ENCODE measurements at places on chromosomes 12 and 14. TPM values are rescaled to one million over a fixed set of nuclear protein-coding genes. Genes with fewer than 3 reads are reported as not detected.
A peak's percentile ranks its signal among the peaks of the same experiment; 100 is the strongest.

The PRH2 gene
- not detected for total RNA-seq

The IL26 gene
- total RNA-seq: not detected

The TMEM119 gene
- not detected for total RNA-seq

DNA sequence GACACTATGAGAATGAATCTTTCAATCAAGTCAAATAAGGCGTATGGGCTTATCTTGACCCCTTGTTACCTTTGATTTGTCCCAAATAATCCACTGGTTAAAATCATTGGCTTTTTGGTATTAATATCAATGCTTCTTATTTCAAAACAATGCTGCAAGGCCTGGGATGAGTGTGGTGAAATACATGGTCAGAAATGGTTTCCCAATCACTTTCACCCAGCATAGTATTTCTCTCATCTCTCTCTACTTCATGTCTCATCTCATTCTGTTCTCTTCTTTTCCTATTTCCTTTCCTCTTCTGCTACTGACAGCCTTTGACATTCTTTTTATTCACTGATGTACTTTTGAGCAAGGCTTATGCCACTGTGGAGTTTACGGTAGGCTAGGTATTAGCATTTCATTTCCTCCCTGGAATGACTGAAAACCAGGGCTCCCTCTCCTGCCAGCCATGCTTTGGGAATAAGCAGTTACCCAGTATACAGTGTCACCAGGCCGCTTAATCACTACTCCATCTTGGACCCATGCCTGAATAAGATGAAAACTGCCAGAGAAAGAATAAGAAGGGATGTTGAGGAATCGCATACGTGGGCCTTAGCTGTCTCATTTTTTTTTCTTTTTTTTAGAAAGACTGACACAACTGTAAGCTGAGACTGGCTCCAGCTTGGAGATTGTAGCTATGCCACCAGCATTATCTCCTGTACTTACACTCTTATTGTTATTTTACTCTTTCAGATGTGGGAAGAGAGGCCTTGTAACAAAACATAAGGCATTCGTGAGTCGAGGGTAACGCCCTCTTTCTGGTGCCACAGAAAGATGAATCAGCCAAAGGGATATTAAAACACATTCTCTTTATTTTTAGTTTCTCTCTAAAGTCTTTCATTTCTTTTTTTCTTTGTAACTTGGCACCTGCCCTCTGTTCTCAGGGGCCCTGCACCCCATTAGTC lies 53.5 kb downstream of the IGF1 start:
- DNase-seq: peak; percentile 46

DNA sequence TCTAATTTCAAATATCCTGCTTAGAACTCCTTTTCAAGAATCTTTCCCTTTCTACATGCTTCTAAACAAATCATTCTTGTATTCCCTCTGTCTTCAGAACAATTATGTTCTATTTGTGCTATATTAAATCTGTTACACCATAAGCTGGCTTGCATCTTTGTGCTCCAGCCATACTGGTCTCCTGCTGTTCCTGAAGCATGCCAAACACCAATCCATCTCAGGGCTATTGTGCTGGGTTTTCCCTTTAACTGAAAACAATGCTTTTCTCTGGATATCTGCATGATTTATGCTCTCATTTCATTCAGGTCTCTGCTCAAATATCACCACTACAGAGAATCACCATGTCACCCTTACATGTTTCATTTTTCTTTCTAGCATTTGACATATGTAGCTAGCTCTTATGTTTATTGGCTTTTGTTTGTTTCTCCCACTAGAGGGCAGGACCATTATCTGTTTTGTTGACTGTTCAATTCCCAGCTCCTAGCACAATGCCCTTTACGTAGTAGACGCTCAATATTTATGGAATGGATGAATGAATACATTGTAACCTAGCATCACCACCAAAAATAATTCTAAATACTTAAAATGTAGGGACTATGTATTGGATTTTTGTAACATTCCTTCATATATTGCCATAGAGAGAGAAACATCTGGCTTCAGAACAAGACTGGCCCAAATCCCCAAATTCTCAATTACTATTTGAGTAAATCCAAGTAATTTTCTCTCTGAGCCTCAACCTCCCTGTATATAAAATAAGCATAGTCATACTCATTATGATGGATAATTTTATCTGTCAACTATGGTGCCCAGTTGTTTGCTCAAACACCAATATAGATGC lies 302.0 kb upstream of the SYT1 start:
- DNase-seq: peak; percentile 25

DNA sequence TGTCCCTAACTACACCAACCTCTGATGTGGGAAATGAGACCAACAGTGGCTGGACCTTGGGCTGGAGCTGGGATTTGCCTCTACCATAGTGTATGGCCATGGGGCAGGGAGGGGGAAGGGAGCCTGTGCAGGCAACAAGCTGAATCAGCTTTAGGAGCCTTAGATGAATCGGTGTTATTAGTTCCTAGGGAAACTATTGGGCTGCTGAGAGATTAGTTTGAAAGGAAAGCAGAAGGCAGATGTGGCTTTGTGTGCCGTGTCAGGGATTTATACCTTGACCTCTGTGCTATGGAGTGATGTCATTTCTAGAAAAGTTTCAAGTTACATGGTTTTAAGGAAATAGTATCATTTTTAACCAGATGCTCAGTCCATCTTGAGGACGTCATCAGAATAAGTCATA lies 19.5 kb upstream of the GAS2L3 start:
- peak; percentile 29 for DNase-seq

DNA sequence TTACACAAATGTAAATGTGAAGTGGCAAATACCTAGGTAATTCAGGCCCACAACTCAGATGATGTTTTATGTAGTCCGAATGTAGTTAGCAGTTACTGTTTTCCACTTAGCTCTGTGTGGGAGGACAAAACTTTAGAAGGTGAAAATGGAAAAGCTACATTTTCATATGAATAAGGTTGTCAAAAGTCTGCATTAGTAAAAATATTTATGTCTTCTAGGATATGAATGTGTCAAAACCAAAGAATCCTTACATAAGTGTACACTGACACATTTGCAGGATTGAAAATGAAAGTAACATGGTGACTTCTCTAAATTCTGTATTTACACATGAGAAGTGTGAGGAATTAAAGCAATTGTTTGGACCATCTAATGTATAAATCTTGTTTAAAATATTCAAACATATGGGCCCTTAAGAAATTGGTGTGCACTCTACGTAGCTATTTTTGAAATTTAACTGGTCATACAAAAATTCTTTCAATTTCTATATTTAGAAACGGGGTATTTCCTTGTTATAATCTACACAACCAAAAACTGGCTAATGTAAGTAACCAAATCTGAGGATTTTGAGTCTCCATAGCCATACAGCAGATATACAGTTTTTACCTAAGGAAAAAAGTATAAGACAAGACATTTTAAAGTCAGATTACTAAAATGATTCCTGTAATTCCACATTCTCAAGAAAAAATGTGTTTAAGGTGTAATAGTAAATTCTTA lies 5.4 kb downstream of the CDKN1B start:
- DNase-seq: peak; percentile 57

DNA sequence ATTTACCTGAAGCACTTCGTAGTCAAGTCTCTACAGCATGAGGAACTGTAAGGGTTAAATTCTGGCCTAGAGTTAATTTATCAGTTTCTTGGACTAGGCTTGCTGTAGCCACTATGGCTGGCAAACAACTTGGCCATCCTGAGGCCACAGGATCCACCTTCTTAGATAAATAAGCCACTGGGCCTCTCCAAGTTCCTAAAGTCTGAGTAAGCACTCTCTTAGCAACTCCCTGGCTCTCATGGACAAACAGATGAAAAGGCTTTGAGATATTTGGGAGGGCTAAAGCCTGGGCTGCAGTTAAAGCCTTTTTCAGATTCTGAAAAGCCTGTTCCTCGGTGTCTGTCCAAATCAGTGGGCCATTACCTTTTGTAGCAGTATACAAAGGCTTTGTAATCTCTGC lies 675.0 kb downstream of the TMEM121 start:
- peak; percentile 5 for DNase-seq

GRCh38 chr12:54879150-54879549 lies 24.8 kb downstream of the MUCL1 start:
- no peak for DNase-seq

GRCh38 chr14:30528119-30528518 lies 30.8 kb upstream of the G2E3 start:
- no peak for DNase-seq

DNA sequence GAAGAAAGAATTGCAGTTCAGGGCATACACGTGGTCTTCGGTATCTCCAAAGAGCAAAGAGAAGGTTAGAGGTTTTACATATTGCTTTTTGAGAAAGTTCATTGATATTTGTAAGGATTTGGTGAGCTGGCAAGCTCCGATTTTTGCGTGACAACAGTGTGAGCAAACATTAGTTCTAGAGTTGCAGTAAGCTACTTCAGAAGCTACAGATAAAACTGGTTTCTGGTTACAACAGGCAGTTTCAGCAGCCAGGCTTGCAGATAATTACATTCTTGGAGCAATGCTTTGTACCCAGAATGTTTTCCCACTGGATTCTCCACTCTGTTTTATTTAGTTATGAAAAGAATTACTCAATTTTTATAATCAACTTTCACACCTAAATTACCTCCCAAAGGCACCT lies 28.2 kb downstream of the KLRK1 start:
- peak; percentile 39 for DNase-seq

- DNase-seq: no peak
Measured at GRCh38 chr12:113929312-113929989, 36.7 kb downstream of the RBM19 start.

DNA sequence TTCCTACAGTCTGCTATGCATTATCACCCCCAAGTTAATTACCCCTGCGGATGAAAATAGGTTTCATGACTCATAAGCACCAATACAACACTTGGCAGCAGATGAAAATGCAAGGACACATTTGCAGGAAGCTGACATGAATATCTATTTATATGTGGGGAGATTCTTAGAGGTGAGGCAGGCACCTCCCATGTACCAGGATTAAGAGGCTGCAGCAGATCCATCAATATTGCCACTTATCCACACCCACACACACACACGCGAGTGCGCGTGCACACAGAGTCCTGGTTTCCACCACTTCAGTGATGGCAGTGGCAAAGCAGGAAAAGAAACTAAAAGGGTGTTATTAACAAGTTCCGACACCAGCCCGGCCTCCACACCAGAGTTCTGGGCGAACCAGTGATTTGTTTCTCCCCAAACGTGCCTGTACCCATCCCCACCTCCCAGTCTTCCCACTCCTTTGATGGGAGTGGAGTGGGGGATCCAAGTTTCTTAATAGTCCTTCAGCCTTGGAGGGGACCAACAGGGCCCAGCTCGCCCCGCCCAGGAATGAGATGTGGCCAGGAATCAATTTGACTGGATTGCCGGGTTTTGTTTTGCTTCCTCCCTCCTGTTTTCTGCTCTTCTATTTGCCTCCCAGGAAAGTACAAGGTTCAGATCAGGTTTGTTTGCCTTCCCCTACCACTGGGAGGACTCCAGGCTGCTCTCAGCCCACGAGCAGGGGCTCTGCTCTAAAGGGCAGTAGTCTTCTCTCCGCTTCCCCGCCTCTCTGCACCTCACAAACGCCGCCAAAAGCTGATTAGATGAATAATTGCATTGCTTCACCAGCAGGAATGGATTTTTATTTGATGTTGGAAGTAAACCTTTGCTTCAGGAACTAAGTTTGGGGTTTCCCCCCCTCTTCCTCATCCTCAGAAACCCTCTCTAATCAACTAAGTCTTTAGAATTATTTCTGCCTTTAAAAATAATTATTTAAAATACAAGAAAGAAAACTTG lies 5.2 kb downstream of the IRF2BPL start:
- peak; percentile 51 for DNase-seq

DNA sequence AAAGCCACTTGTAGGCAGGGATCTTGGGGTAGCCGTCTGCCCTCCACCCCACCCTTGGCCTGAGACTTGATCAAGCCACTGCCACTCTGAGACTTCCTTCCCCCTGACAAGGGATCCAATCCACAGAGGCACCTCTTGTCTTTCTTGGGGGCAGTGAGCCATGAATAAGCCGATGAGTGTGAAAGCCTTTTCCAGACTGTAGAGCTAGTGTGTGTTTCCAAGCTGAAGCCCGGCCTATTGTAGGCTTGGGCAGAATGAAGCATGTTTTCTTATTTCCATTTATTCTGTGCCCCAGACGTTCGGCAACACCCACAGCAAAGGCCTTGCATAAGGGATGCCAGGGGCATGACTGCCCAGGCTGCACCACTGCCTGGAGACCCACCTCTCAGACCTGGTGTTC lies 991.6 kb downstream of the BCL11B start:
- DNase-seq: no peak

DNA sequence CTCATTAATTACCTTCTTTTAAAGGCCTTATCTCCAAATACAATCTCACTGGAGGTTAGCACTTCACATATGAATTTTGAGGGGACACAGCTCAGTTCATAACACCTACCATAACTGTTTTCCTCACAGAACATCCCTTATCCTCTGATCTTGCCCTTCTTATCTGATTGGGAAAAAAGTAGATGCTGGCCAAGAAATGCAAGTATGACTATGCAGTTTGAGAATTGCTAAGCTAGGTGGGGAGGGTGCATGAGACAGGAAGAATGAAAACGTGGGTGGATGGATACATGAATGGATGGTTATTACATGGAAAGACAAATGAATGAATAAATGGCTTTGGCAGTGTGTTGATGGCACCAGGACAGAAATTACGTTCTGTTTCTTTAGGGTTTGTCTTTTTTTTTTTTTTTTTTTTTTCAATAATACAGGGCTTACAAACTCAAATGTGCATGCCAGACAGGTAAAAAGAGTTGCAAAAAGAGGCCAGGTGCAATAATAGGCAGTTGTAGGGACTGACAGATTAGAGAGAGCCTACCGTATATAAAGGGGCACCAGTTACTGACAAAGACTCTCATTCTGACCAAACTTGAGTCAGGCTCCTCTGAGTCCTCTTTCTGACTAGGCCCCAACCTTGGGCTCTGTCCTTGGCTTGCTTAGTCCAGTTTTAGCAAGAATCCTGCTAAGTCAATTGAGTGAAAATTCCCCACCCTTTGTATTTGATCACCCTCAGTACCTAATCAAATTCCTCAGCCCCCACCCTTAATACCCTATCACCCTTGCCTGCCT lies 304.9 kb downstream of the ZFP36L1 start:
- DNase-seq: peak; percentile 76

DNA sequence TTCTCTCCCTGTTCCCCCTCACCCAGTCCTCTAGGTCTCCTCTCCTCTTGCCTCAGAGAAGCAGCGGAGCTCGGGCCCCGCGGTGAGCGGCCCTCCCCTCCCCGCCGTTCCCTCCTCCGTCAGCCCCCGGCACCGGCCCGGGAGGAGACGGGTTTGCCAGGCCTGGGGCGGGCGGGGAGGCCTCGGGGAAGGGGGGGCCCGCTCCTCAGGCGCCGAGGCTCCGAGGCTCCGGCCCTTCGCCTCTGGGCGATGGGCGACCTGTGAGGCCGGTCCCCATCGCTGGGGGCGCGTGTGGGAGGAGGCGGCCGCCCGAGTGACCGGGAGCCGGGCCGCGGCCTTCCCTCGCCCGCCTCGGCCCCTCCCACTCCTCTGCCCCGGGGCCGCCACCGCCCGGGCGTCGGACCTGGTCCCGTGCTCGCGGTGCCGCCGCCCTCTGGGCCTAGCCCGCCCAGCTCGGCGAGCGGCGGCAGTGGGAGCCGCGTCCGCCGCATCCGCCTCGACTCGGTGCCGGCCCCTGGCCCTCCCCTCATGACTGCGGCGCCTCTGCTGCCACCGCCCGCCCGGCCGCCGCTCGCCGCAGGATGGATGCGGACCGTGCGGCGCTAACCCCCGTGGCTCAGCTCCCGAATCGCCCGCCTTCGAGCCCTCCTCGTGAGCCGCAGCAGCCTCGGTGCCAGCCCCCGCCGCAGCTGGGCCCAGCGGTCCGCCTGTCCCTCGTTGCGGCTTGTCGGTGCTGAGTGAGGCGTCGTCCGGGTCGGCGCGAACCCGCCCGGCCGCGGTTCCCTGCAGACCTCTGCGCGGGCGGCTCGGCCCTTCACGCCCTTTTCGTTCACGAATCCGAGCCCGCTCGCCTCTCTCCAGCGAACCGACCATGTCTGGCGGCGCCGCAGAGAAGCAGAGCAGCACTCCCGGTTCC lies 574 bp downstream of the WNK1 start:
- peak; percentile 51 for DNase-seq

GRCh38 chr12:24760162-24760561 lies 188.7 kb downstream of the BCAT1 start:
- DNase-seq: peak; percentile 43
